ENCODE measurements at places on chromosomes 6 and 20. TPM values are rescaled to one million over a fixed set of nuclear protein-coding genes. Genes with fewer than 3 reads are reported as not detected.

BPI gene
- polyA plus RNA-seq: not detected

TFAP2A gene
- not detected for polyA plus RNA-seq

PHACTR3 gene
- polyA plus RNA-seq: not detected

CRISP3 gene
- polyA plus RNA-seq: not detected

- no peak for DNase-seq
- no peaks in the 10 kb centered on the region for H3K27me3 ChIP-seq
- no peaks in the 10 kb centered on the region for H3K4me1 ChIP-seq
- H3K4me3 ChIP-seq: no peak overlapping the region
Measured at GRCh38 chr6:148225871-148226270, 116.8 kb upstream of the SASH1 start.

GRCh38 chr6:15340775-15341174, 94.9 kb downstream of the JARID2 start:
- no peak overlapping the region for H3K4me3 ChIP-seq
- H3K27ac ChIP-seq: no peak overlapping the region
- no peaks in the 10 kb centered on the region for H3K36me3 ChIP-seq
- no peak for DNase-seq
- H3K27me3 ChIP-seq: no peaks in the 10 kb centered on the region

GRCh38 chr20:52003415-52003814, 188.2 kb downstream of the ZFP64 start:
- no peaks in the 10 kb centered on the region for H3K27me3 ChIP-seq
- no peaks in the 10 kb centered on the region for H3K36me3 ChIP-seq
- no peak overlapping the region for H3K4me3 ChIP-seq
- H3K4me1 ChIP-seq: peaks cover 34% of the 10 kb centered on the region
- DNase-seq: no peak

DNA sequence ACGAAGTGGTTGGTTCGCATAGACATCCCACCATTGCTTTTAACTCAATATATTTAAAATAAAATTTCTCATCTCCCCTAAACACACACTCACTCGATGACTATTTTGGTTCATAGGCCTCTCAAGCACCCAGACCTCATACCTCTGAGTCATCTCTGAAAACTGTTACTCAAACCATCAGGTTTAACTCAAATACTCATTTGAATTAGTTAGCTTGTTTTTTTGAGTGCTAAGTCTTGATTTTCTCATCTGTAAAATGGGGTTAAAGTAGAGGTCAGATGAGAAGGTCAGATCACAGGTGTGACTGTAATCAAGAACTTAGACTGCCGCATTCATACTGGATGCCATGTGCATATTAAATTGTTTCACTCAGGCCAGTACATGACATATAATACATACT, 243.9 kb upstream of the TENT5A start:
- H3K27me3 ChIP-seq: no peaks in the 10 kb centered on the region
- no peaks in the 10 kb centered on the region for H3K36me3 ChIP-seq
- no peak overlapping the region for H3K4me3 ChIP-seq
- H3K27ac ChIP-seq: no peak overlapping the region
- H3K4me1 ChIP-seq: peaks cover 29% of the 10 kb centered on the region

DNA sequence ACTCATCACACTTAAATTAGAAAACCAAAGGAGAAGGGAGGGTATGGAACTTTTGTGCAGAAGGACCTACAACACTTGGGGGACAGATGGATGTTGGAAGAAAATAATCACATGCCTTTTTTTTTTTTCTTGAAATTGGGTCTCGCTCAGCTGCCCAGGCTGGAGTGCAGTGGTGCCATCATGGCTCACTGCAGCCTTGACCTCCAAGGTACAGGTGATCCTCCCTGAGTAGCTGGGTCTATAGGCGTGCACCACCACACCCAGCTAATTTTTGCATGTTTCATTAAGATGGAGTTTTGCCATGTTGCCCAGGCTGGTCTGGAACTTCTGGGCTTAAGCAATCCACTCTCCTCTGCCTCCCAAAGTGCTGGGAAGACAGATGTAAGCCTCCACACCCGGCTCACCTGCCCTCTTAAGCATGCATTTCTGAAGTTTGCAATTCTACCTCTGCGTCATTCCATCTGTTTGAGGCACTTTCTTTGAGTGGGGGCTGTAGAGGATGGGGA, 370.8 kb upstream of the JARID2 start:
- H3K4me1 ChIP-seq: 0 out of 2 replicates have a peak, but pooled peaks cover 7% of the 10 kb centered on the region
- H3K36me3 ChIP-seq: no peaks in the 10 kb centered on the region
- DNase-seq: no peak
- no peak overlapping the region for H3K4me3 ChIP-seq
- no peak overlapping the region for H3K27ac ChIP-seq

DNA sequence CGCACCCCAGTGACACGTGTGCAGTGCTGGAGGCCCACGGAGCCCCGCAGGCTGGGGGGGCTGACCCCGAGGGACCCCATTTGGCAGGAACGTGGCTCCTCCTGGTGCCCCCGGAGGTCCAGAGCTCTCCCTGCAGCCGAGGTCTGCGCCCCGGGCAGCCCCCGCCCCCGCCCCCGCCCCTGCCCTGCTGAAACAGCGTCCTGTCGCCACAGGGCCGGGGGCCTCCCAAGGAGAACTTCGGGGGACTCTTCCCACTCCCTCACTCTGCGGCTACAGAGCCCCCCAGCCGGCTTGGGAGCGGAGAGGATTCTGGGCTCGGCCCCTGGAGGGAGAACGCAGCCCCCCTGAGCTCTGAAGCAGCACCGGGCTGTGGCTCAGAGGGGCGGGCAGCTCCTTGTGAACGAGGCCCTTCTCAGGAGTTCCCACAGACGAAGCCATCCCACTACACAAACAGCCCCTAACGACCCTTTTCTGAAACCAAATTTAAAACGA, 115.2 kb downstream of the DLL1 start:
- H3K4me3 ChIP-seq: no peak overlapping the region
- no peaks in the 10 kb centered on the region for H3K36me3 ChIP-seq
- H3K27me3 ChIP-seq: peaks cover 5% of the 10 kb centered on the region
- DNase-seq: no peak
- H3K4me1 ChIP-seq: no peaks in the 10 kb centered on the region
- H3K27ac ChIP-seq: no peak overlapping the region

DNA sequence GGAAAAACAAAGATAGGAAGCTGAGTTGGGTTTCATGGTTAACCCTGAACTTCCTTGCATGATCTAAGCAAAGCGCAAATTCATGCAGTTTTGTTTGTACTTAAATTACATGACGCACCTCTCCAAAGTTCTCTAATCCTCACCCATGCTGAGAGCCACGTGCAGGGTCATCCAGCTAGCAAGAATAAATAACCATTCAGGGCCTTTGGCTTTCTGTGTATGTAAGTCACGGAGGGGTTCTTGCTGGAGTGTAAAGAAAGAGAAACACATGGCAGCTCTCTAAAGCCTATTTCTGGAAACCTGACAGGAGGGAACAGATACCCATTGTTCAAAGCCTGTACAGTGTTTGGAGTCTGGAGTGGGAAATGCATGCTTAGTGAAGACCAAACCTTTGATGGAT, 171.7 kb upstream of the CCN2 start:
- no peaks in the 10 kb centered on the region for H3K27me3 ChIP-seq
- H3K4me3 ChIP-seq: no peak overlapping the region
- H3K27ac ChIP-seq: no peak overlapping the region
- peaks cover 15% of the 10 kb centered on the region for H3K4me1 ChIP-seq

GRCh38 chr20:1626528-1627199, 6.9 kb upstream of the SIRPB1 start:
- no peaks in the 10 kb centered on the region for H3K27me3 ChIP-seq
- no peaks in the 10 kb centered on the region for H3K4me1 ChIP-seq
- no peak overlapping the region for H3K27ac ChIP-seq
- no peak for DNase-seq
- H3K4me3 ChIP-seq: no peak overlapping the region

DNA sequence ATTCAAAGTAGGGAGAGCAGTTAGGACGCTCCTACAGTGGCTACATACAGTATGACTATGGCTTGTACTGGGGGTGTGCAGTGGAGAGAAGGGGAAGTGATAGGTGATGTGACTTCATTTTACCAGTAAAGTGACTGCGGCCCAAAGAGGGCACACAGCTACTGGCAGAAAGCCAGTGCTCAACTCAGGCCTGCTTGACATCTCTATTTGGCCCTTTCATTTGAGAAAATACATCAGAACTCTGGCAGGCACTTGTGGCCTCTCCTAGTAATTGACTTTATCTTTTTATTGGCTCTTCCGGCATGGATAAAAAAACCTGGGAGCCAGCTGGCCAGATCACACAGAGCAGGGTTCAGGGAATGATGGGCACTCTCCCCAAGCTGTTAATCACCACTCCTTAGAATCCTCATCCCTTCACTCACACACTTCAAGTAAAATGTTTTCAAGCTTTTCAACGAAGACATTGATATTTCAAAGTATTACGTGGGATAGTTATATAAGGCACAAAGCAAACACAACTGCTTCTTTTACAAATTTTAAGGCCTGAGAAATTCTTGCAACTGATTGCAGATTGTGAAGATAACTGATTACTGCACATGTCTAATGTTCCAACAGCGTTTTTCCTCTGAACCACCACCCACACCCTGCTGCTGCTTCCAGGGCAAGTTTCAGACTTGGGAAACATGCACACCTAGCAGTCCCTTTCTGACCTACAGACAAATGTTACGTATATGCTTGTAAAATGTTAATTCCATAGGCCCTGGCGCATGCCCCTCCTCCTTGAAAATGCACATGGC, 73.5 kb downstream of the TNFRSF21 start:
- no peaks in the 10 kb centered on the region for H3K27me3 ChIP-seq
- no peak for DNase-seq
- H3K36me3 ChIP-seq: peaks cover 67% of the 10 kb centered on the region
- peaks cover 8% of the 10 kb centered on the region for H3K4me1 ChIP-seq

GRCh38 chr20:43662943-43663655, 3.8 kb upstream of the MYBL2 start:
- no peaks in the 10 kb centered on the region for H3K36me3 ChIP-seq
- H3K4me3 ChIP-seq: no peak overlapping the region
- H3K27me3 ChIP-seq: no peaks in the 10 kb centered on the region

DNA sequence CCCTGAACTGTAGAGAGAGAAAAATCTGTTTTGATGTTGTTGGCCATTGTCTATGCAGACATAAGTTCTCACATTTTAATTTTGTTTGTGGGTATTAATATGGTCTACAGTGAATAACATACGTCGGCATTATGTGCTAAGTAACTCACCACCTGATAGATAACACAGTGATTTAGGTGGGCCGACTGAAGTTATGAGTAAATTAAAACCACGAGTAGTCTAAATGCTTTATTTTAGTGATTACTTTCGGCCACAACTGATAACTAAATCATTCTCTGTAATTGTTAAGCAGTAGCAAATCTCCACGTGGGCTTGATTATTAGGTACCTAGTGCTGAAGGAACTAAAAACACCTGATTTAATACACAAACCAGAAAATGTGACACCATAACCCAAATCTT, 1.1 kb downstream of the DOP1A start:
- no peaks in the 10 kb centered on the region for H3K27me3 ChIP-seq
- H3K4me3 ChIP-seq: peak overlapping the region; percentile 86
- H3K4me1 ChIP-seq: peaks cover 27% of the 10 kb centered on the region
- DNase-seq: no peak
- peak overlapping the region; percentile 85 for H3K27ac ChIP-seq

DNA sequence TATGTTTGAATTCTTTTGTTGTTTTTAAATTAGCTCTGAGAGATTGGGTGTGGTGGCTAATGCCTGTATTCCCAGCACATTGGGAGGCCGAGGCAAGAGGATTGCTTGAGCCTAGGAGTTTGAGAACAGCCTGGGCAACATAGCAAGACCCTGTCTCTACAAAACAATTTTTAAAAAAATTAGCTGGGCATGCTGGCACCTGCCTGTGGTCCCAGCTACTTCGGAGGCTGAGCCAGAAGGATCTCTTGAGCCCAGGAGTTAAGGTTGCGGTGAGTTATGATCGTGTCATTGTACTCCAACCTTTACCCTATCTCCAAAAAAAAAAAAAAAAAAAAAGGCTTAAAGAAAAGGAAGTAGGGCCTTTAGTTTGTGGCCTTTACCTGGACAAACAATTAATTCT, 22.9 kb downstream of the DHX35 start:
- peaks cover 6% of the 10 kb centered on the region for H3K36me3 ChIP-seq
- H3K27me3 ChIP-seq: no peaks in the 10 kb centered on the region
- H3K4me1 ChIP-seq: peaks cover 72% of the 10 kb centered on the region
- H3K27ac ChIP-seq: peak overlapping the region; percentile 43

- peaks cover 45% of the 10 kb centered on the region for H3K4me1 ChIP-seq
- 0 out of 2 replicates have a peak, but pooled peaks cover 2% of the 10 kb centered on the region for H3K36me3 ChIP-seq
- H3K27me3 ChIP-seq: no peaks in the 10 kb centered on the region
- no peak overlapping the region for H3K4me3 ChIP-seq
- no peak for DNase-seq
- H3K27ac ChIP-seq: peak overlapping the region; percentile 8
Measured at GRCh38 chr20:51715163-51715855, 52.9 kb downstream of the ATP9A start.

- no peaks in the 10 kb centered on the region for H3K36me3 ChIP-seq
- no peaks in the 10 kb centered on the region for H3K4me1 ChIP-seq
- no peak overlapping the region for H3K4me3 ChIP-seq
- DNase-seq: no peak
- H3K27ac ChIP-seq: no peak overlapping the region
Measured at GRCh38 chr6:38460186-38460585, 179.5 kb downstream of the BTBD9 start.

- H3K4me3 ChIP-seq: peak within 1 kb of the TSS; percentile 90
- H3K27ac ChIP-seq: peak within 1 kb of the TSS; percentile 58
- H3K4me1 ChIP-seq: peaks cover 27% of the 10 kb centered on the region
Measured at GRCh38 chr20:51767867-51768758, at the start of gene ATP9A. ATP9A (minus strand) TSS chr20:51768390; CDS start chr20:51768369, 21 bp downstream.

DNA sequence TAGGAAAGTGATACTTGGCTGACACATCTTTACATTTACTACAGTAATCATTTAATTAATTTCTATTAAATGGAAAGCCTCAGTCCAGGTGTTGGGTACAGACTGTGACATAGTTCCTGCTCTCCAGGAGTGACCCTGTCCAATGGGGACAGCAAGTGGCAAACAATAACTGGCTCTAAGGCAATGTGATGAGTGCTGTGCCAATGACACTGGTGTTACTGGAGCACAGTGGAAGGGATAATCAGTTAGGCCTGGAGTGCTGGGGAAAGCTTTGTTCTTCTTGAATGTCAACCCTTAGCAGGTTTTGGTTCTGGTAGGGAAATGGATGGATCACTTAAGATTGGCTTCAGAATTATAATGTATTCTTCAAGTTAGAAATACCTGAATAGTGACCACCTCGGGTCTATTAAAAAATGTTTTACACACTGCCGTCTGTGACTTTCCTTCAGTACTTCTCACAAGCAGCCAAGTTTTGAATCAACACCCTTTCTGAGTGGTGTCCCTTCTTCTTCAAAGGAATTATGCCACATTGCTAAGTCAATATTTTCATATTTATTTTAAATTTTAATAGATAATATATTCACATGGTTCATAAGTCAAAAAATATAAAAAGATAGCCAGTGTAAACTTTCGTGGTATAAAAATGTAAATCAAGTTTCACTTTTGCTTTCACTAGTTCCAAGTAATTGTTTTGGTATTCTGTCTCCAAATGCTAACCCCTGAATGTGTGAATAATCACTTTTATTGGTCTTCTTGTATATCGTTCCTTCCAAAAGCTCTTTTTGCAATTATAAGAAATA, 9.6 kb downstream of the CMTR1 start:
- H3K4me1 ChIP-seq: no peaks in the 10 kb centered on the region
- H3K36me3 ChIP-seq: peaks cover 16% of the 10 kb centered on the region
- H3K27ac ChIP-seq: no peak overlapping the region
- no peak overlapping the region for H3K4me3 ChIP-seq
- no peaks in the 10 kb centered on the region for H3K27me3 ChIP-seq
- no peak for DNase-seq
